ENCODE measurements at places on chromosomes 5 and 9.

DNA sequence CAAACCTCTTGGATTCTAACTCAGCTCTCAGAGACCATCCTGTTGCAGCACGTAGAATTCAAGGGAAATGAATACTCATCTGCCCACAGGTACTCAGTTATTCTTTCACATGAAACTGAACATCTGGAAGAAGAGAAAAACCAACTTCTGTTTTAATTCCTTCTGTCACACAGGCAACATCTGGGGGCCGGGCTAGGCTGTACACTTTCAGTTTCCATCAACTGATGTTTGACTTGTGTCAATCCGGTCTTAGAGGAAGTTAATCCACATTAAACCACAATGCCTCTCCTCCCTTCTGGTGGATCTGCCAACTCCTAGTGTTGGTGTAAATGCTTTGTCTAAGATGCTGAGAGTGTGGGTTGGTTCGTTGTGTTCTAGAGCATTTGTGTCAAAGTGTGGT is 17.6 kb downstream of the DMRT3 start:
- DNase-seq, result no peak

- DNase-seq, result no peak
Observed at GRCh38 chr9:13267743-13268142, 11.7 kb downstream of the MPDZ start.

GRCh38 chr5:119280380-119280779 is 75.4 kb upstream of the TNFAIP8 start:
- no peak for DNase-seq

DNA sequence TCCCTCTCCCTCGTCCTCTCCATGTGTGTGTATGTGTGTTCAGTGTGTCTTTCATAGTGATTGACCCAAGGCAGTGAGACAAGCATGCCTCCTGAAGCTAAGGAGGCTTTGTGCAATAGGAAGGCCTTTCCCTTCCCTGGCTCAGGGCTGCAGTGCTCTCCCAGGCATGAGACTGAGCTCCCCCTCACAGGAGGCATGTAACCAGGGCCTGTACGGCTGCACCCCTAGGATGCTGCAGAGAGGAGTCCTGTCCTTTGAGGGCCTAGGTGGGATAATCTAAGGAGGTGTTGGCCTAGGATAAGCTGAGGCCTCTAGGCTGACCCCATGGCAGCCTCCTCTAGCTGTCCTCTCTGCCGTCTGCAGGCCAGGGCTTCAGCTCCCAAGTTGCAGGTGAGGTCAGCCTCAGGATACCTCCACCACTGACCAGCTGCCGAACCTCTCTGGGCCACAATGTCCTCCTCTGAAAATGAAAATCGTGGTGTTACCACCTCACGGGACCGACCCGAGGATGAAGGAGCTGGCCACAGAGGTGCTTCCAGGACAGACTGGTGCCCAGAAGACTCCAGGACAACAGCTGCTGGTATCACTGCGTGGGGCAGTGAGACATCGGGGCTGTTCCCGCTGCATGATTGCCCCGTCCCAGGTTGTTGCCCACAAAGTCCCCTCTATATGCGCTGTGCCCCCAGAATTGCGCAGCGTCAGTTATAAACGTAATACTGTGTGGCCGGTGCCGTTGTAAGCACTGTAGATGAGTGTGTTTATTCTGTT is 129.6 kb downstream of the BARX1 start:
- DNase-seq, result no peak

DNA sequence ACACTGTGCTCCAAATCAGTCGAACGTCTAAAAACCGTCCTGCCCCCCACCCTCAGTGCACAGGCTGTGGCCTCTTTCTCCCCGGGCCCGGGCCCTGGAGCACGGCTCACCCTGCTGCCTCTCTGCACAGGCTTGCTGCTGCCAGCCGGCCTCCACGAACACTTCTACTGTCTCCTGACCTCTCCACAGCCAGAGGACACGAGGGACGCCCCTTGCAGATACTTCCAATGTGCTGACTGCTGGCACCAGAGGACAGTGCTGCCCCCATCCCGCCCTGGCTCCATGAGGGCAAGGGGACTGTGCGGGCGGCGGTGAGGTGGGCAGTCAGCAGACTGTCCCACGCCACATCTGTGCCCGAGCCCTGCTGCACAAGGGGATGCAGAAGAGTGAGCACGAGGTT is 174.8 kb downstream of the COL23A1 start:
- no peak for DNase-seq

GRCh38 chr9:90000925-90001324 is 396.1 kb downstream of the GADD45G start:
- no peak for DNase-seq

- DNase-seq, result no peak
Observed at GRCh38 chr9:76180541-76180940, 213.7 kb downstream of the RFK start.

GRCh38 chr5:5533927-5534326 is 111.5 kb downstream of the ICE1 start:
- DNase-seq, result no peak

DNA sequence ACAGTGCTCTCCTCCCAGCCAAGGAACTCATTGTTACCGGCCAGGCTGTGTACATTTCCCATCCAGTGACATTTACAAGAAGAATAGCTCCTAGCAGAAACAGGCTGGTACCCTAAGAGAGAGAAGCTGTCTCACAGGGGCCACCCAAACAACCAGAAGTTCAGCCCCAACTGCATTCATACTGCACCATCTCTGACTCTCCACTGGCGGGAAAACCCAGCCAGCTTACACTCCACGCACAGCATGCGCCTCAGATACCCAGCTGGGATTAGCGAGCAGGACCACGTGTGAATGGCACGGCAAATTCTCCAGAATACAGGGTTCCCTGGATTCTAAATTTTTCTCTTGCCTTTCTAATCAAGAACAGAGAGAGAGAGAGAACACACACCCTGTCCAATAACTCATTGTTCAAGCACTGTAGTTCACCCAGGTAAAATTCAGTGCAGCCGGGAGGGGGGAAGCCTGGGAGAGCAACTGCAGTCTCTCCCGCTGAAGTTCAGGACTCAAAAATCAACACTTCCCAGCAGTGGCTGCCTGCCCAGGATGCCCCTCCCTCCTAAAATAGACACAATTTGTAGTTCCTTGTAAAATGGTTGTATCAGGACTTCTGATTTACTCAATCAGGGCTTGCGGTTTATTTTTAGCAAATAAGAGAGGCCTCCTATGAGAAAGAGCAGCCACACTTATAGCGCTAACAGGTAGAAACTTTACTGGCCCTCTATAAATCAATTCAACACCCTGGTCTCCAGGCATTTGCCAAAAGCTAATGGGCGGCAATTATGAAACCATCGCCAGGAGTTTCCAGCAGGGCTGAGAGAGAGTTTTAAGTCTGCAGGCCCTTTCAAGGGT is 2.2 kb downstream of the COL23A1 start:
- no peak for DNase-seq

DNA sequence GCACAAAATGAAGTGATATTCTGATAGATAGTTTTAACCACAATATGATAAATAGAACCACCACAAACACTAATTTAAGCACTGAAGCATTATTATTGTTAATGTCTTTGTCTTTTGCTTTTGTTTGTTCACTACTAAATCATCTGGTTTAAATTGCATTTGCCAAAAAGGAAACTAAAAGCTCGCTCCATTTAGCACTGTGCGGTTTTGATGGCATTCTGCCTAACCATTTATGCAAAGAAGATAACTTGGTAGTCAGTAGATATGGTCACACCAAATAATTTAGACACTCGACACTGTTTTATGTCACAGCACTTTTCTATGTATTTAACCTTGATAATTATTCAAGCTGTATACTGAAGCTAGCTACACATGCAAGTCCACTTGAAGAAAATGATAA is 849.8 kb upstream of the CDH6 start:
- DNase-seq, result no peak

GRCh38 chr9:112411626-112412027 is 31.7 kb downstream of the HSDL2 start:
- no peak for DNase-seq

GRCh38 chr9:123265833-123266232 is 2.6 kb downstream of the STRBP start:
- no peak for DNase-seq

GRCh38 chr5:109946610-109947009 is 256.9 kb downstream of the MAN2A1 start:
- no peak for DNase-seq

- DNase-seq, result no peak
Observed at GRCh38 chr9:130171226-130172148, 717 bp upstream of the NCS1 start.

- no peak for DNase-seq
Observed at GRCh38 chr5:140319833-140320232, 16.9 kb upstream of the PFDN1 start.

DNA sequence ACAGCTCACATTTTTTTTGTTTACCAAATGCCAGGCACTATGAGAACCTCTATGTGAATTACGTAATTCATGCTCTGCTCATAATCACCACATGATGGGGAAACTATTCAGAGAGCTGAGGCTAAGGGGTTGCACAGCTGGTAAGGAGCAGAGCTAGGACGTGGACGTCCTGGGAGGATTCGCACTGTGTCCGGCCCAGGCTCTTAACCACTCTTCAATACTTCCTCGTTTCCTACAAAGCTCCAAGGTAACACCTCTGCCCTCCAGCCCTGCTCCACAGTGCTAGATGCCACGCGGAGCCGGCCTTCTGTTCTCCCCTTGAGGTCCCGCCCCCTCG is 8.7 kb downstream of the PHF19 start:
- no peak for DNase-seq

DNA sequence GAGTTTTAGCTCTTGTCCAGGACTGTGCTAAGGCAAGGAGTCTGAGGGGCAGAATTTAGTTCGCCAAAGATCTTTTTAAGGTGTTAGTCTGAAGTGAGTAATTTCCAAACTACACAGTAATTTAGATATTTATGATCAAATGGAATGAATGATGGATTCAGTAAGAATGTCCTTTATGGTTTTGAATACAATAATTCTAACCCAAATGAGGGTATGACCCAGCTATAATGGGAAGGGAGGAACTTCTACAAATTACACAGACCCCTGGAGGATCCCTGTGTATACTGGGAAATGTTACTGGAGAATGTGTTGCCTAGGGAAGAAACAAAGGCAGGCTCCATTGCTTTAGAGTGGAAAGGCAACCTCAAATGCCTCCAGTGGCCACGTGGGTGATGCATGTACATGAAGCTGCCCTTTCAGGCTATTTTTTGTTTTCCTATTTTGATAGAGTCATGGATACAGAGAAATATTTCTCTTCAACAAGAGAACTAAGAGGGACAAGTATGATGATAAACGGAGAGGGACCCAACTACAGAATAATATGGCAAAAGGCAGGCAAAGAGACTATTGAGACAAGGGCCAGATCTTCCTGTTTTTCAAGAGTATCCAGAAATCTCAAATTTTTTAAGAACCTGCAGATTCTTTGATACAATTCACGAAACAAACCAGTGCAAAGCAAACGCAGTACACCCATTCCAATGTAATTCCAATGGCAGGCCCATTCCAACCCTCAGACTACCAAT is 25.4 kb downstream of the SLC1A3 start:
- DNase-seq, result no peak

- no peak for DNase-seq
Observed at GRCh38 chr5:149586708-149587318, 5.5 kb downstream of the ARHGEF37 start.

GRCh38 chr9:22208846-22209585 is 199.9 kb upstream of the CDKN2B start:
- no peak for DNase-seq

DNA sequence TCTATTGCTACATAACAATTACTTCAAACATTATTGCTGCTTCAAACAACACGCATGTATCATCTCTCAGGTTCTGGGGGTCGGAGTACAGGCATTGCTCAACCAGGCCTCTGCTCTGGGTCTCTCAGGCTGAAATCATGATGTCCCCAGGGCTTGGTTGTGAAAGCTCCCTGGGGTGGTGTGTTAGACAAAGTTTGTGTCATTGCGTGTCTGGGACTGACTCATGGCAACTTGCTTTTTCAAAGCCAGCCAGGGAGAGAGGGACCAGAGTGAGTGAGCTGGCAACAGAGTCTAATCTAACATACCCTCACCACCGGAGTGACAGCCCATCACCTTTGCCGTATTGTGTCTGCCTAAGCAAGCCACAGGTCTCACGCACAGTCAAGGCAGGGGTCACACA is 259.2 kb upstream of the NFIL3 start:
- no peak for DNase-seq
